ENCODE measurements at places on chromosomes 1 and 21. TPM values are rescaled to one million over a fixed set of nuclear protein-coding genes. Genes with fewer than 3 reads are reported as not detected.

PLD5 gene
- total RNA-seq = not detected

C1orf87 gene
- total RNA-seq = not detected

MAN1C1 gene
- 0.28 TPM for total RNA-seq

FBXO42 gene
- 10.8 TPM for total RNA-seq

COL9A2 gene
- 0.89 TPM for total RNA-seq

ZSWIM5 gene
- total RNA-seq = 0.71 TPM

TCHHL1 gene
- not detected for total RNA-seq

FCRL5 gene
- total RNA-seq = not detected

KCNA2 gene
- total RNA-seq = not detected

SAMD13 gene
- 0.43 TPM for total RNA-seq

RAB3B gene
- total RNA-seq = 0.20 TPM

TTC24 gene
- not detected for total RNA-seq

CIART gene
- total RNA-seq = not detected

FMOD gene
- total RNA-seq = not detected

FMO5 gene
- 1.4 TPM for total RNA-seq

GBP6 gene
- total RNA-seq = not detected

THEM5 gene
- total RNA-seq = not detected

ADAM30 gene
- total RNA-seq = not detected

ERI3 gene
- 84.4 TPM for total RNA-seq

AXDND1 gene
- not detected for total RNA-seq

EXTL1 gene
- not detected for total RNA-seq

PTCH2 gene
- total RNA-seq = 0.16 TPM

KIAA1614 gene
- total RNA-seq = 0.65 TPM

HSPA13 gene
- total RNA-seq = 4.6 TPM

FCRLB gene
- total RNA-seq = 1.4 TPM

SPRR4 gene
- total RNA-seq = not detected

AK5 gene
- total RNA-seq = not detected

SIK1 gene
- total RNA-seq = 29.7 TPM

SPRR1A gene
- total RNA-seq = not detected

HORMAD1 gene
- not detected for total RNA-seq

FNDC10 gene
- total RNA-seq = not detected

SLAMF9 gene
- not detected for total RNA-seq

C8B gene
- not detected for total RNA-seq

FAM177B gene
- not detected for total RNA-seq

LRRN2 gene
- total RNA-seq = not detected

SLC45A3 gene
- total RNA-seq = 59.6 TPM

SPRR2E gene
- total RNA-seq = not detected

USH2A gene
- not detected for total RNA-seq

EDARADD gene
- not detected for total RNA-seq

AGTRAP gene
- total RNA-seq = 54.7 TPM

LCE3E gene
- not detected for total RNA-seq

Measured in HT-29 (cell line).